Activated T-cell treated with anti-CD3 and anti-CD28 coated beads for 1 hour (primary cell): ENCODE measurements at places on chromosomes 3 and 15.

GRCh38 chr15:74327756-74328155, 39.7 kb downstream of the CYP11A1 start:
- DNase-seq = no peak

DNA sequence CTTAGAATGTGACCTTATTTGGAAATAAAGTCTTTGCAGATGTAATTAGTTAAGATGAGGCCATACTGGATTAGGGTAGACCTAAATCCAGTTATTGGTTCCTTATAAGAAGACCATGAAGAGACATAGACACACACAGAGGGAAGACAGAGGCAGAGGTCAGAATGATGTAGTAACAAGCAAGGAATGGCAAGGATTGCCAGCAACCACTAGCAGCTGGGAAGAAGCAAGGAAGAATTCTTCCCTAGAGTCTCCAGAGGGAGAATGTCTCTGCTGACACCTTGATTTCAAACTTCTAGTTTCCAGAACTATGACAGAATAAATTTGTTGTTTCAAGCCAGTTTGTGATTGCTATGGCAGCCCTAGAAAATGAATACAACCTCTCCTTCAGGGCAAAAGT, 116.7 kb downstream of the WDR76 start:
- no peak for DNase-seq

- no peak for DNase-seq
Measured at GRCh38 chr3:169147238-169148008, 516.1 kb downstream of the MECOM start.

GRCh38 chr3:53677413-53677812, 168.8 kb downstream of the CHDH start:
- DNase-seq = no peak

DNA sequence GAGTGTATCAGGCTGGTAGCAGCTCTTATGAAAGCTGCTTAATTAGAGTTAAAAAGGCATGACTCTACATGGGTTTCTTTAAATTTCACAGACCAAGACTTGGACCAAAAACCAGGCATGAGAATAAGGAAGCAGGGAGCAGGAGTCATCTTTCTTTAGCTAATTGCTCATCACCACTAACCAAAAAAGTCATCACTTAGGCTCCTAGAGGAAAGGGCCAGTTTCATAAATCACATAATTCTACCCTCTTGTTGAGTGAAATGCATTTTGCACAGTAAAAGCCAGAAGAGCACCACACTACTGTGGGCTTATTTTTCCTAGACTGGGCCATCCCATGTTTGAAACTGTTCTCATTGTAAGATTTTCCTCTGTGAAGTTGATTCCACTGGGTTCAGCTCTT, 175.6 kb downstream of the GREM1 start:
- DNase-seq = no peak

- DNase-seq = no peak
Measured at GRCh38 chr15:34223904-34224596, 766 bp upstream of the EMC4 start.

- no peak for DNase-seq
Measured at GRCh38 chr15:69451951-69452691, 497 bp upstream of the RPLP1 start.

DNA sequence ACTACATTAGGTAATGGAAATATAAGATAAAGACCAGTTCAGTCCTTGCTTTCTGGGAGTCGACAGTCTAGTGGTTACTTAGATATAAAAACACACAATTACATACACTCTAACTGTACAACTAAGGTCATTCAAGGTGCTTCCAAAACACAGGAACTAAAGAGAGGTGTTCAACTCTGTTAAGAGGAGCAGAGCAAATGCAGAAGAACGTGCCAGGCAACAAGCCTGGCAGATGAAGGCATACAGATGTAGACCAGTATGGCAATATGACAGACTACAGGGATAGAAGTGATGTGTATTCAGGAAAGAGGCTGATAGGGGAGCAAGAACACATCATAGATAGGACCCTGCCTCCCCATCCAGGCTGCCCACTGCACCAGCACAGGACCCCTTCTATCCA, 78.3 kb downstream of the CBLB start:
- no peak for DNase-seq

DNA sequence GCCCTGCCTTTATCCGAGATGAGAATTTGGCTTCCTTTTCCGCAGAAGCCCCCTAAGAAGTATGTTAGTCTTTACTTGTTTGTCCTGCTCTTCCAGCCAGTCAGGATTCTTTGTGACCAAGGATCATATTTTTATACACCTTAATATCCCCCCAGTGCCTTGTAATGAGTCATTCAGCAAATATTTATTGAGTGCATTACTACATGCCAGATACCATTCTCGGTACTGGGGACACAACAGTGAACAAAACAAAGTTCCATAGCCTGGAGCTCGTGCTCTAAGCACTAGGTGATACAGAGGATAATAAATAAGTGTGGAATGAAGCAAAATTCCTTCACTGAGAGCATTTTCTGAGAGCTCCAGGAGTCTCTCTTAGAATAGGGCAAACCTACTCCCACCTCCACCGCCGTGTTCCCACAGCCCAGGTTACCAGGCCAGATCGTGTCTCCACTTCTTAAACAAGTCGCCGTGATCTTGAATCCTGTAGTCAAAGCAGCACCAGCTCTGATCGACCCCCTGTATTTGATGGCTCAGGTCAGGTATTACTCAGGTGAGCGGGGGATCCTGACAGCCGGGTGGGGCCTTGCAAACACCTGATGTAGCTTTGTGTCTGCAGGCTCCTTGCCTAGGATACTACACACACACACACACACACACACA, 18.5 kb downstream of the TTC21A start:
- no peak for DNase-seq

- DNase-seq = no peak
Measured at GRCh38 chr3:182259579-182259978, 533.7 kb upstream of the ATP11B start.

- DNase-seq = no peak
Measured at GRCh38 chr3:193590088-193590856, 2.7 kb upstream of the OPA1 start.

DNA sequence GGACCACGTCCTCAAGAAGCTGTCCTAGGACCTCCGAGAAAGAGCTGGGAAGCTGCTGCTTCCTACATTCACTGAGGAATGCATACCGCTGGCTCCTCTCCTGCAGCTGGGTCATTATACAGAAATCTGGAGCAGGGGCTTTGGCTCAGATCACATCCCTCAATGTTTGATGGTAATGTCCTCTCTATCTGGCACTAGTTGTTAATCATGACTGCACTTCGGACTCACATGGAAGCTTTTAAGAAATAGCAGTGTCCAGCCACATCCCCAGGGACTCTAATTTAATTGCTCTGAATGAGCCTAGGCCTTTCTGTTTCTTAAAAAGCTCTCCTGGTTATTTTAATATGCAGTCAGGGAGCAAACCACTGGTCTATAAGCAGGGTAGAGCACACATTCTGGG, 25.7 kb upstream of the MYRIP start:
- DNase-seq = no peak

GRCh38 chr3:70571696-70572095, 259.3 kb upstream of the MDFIC2 start:
- no peak for DNase-seq

GRCh38 chr15:60375306-60375705, 22.5 kb downstream of the ANXA2 start:
- no peak for DNase-seq

- no peak for DNase-seq
Measured at GRCh38 chr3:124631727-124632126, 98.5 kb upstream of the UMPS start.

- no peak for DNase-seq
Measured at GRCh38 chr15:60777558-60777957, 298.6 kb upstream of the ICE2 start.

DNA sequence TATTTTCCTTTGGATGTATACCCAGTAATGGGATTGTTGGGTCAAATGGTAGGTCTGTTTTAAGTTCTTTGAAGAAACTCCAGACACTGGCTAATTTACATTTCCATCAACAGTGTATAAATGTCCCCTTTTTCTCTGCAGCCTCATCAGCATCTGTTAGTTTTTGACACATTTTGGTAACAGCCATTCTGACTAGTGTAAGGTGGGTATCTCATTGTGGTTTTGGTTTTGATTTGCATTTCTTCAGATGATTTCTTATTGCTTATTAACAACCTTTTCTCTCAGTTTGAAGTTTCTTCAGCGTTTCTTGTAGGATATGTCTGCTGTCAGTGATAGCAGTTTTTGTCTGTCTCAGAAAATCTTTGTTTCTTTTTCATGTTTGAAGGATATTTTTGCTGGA, 15.4 kb downstream of the GALK2 start:
- no peak for DNase-seq
